ENCODE measurements at places on chromosomes 4 and X.

- no peak for DNase-seq
These were observed 112.2 kb downstream of the IDS start for GRCh38 chrX:149392921-149393320.

DNA sequence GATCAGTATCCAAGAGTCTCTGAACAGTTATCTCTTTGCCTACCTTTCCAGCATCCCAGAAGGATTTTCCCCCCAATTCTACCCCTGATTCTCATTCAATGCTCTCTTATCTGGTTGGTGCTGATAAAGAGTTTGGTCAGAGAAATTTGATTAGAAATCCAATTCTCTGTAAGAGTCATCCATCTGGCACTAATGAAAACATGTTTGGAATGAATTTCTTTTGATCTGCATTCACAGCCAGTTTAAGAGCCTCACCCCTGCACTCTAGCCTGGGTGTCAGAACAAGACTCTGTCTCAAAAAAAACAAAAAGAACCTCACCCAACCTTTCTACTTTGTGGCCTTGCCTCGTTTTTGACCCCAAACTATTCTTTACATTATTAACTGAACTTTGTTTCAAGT, 122.1 kb downstream of the MANBA start:
- no peak for DNase-seq

GRCh38 chrX:38327775-38328081, 419 bp upstream of the RPGR start:
- no peak for DNase-seq

- no peak for DNase-seq
These were observed 264.6 kb upstream of the RASGEF1B start for GRCh38 chr4:81736324-81736723.

DNA sequence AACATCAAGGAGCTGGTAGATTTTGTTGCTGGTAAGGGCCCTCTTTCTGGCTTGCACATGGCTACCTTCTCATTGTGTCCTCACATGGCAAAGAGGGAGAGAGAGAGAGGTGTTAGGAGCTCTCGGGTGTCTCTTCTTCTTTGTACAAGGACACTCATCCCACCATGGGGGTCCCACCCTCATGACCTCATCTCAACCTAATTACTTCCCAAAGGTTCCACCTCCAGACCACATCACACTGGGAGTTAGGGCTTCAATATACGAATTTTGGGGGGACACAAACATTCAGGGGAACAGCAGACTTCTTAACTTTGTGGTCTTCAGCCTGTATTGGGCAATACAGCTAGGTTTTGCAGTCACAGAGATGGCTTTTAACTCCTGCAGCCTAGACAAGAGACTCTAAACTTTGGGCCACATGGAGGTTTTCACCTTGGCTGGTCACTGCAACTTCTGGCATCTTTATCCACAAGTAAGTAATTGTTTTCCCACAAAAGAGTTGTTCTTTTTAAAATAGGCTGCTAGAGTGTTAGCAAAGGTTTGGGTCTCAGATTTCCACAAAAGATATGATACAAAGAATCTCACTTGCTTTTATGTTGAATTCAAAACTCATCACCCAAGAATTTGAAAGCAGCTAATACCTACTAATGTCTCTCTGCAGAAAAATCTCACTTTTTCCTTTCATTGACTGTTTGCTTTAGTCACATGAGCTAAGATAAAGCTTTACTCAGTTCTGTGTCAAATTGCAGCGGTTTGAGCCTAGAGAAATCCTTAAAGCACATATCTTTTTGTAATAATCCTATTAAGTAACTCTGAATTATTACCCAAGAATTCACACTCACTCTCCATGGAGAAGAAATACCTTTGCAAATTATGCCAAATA, 39.6 kb upstream of the BBS12 start:
- DNase-seq, result no peak

- no peak for DNase-seq
These were observed 53.1 kb downstream of the ANKRD17 start for GRCh38 chr4:73205482-73205881.

DNA sequence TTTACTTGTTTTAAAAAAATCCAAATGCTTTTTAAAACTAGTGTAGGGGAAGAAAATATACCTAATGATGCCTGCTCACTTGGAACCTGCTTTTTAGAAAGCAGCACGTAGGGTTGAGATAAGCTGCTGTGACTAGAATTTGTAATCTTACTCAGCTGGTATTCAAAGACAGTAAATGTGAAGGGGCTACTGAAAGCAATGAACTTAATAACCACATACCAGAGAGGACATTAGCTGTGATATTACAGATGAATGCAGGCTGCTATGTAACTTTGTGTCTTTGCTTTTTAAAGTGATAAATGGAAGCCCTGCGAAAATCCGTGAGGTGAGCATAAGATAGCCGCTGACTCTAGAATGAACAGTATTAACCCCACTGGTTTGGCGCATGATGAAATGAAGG, 124.1 kb downstream of the TRIML1 start:
- DNase-seq, result no peak

- no peak for DNase-seq
These were observed 175.5 kb upstream of the MAGEB16 start for GRCh38 chrX:35622601-35623000.

DNA sequence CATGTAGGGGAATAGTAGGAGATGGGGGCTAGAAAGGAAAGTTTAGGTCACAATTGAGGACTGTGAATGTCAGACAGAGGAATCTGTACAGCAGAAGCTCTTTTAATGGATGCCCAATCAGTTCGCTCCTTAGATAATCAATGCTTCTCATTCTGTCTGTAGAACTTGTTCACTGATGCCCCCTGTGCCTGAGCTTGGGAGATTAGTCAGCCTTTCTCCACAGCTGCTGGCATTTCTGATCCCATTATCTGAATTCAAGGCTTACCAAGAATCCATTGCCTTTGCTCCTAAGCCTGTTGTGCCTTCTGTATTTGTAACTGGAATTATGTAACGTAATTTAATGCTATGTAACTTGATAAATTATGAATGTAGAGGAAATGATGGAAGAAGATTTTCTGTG, 53.2 kb upstream of the BBS12 start:
- DNase-seq, result no peak

DNA sequence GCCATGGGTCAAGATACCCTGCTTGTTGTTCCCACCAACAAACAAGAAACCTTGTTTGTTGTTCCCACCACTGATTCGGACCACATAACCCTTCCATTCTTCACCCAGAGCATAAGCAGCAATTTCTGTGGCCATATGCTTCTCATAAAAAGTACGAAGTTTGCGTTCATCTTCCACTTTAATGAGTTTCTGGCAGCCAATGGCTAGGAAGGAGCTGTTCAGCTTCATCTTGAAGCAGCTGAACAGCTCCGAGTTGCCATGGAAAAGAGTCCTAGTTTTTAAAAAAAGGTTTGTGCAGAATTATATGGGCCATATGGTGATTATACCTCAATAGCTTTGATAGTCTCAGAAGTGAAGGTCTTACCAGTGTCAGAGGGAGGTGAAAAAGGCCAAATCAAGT, 65.3 kb downstream of the ENOPH1 start:
- no peak for DNase-seq

- no peak for DNase-seq
These were observed 209.5 kb downstream of the IL15 start for GRCh38 chr4:141845901-141846300.

- no peak for DNase-seq
These were observed 71.2 kb downstream of the LNX1 start for GRCh38 chr4:53520116-53520515.

GRCh38 chr4:37243051-37243450, 1.5 kb upstream of the NWD2 start:
- no peak for DNase-seq

DNA sequence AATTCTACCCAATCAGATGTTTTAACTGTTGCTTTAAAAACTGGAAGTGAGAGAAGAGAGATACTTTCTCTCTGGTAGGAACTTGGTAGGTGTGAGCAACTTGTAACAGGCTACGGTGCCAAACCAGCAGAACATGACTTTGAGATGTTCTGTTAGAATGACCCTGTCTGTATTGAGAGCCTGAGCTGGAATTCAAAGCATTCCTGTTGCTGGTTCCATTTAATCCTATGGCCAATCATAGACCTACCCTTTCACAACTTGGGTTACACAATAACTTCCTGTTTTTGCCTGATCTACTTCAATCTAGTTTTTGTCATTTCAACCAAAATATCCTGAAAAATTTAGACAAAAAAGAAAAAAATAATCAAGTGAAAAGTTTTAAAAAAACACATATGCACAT, 1.7 kb upstream of the PRRG1 start:
- no peak for DNase-seq

DNA sequence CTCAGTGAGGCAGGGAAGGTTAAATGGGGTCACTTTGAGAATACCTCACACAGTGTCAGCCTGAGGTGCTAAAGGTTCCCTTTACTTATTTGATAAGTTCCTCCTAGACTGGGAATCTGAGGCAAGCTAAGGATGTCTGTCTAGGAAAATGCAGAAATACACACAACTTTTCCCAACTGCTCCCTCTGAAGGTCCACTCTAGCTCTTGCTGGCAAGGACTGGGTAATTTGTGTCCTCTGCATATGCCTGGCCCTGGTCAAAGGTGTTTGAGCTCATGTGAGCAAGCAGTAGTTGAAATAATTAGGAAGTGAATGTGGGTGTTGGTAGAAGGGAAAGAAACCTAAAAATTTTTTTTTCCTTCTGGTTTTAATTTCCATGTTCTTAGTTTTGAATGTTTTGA, 21.3 kb downstream of the TXLNG start:
- DNase-seq, result no peak

- no peak for DNase-seq
These were observed 79.2 kb upstream of the HS3ST1 start for GRCh38 chr4:11507920-11508319.

- no peak for DNase-seq
These were observed 106.3 kb upstream of the BOD1L1 start for GRCh38 chr4:13733817-13734216.

- no peak for DNase-seq
These were observed 99.4 kb downstream of the MBNL3 start for GRCh38 chrX:132389480-132389879.

- no peak for DNase-seq
These were observed 182.3 kb downstream of the INPP4B start for GRCh38 chr4:142663828-142664227.

- peak; percentile 3 for DNase-seq
These were observed 180.7 kb upstream of the PGRMC2 start for GRCh38 chr4:128468123-128468989.

DNA sequence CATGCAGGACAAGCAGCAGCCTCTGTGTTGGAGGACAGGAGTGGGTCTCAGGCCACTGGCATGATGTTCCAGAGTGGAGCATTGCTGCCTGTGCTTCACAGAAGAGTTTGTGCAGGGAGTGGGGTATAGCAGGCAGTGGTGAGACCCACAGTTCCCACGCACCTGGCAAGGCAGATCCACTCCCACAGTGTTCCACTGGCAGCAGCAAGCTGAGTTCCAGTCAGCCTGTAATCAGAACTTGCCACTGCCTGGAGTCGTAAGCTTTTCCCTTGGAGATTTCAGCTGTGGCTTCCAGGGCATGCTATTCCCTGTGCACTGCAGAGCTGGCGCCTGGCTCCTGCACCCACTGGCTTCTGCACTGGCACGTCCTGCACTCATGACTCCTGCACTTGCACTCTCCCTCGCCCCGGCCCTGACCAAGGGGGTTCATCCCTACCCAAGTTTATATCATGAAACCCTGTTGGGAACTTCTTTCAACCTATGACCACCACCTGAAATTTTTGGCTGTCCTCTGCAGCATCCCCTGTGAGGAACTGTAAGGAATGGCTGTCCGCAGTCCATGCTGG, 1144.3 kb downstream of the RAPGEF2 start:
- no peak for DNase-seq

- DNase-seq, result no peak
These were observed 11.6 kb upstream of the MND1 start for GRCh38 chr4:153332936-153333335.

Measured in anterior cingulate cortex (tissue), 58 donors.